ENCODE measurements at places on chromosomes 2 and 18. TPM values are rescaled to one million over a fixed set of nuclear protein-coding genes. Genes with fewer than 3 reads are reported as not detected.

DNA sequence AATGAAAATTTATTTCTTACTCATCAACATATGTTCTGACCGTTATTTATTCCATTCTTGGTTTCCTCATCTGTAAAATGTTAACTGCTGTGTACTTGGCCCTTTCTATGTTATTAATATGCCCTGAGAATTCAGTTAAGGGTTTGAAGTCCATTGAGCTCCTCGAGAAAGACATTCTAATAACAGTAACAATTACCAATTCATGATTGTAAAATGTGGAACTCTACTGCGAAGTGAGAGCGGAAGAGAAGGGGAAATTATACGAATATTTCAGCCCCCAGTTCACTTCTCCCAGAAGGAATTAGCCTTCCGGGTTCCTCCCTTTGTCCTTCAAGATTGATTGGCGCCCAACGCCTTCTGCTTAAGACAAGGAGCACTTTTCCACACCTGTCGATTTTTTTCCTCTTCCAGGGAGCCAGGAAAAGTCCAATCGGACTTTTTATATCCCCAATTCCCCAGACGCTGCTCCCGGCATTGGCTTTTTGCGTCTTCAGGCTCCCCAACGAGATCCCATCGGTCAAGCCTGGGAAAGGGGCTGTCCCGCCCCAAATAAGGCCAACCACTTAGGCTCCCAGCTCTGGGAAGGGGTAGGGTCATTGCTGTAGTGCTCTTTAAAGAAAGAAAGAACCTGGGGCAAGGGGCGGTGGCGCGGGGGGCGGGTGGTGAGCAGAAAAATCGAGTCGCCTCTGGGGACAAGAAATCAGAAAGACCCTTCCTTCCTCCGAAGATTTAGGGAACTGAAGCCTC, 1.6 kb downstream of the DSC2 start:
- H3K27ac ChIP-seq, result peak overlapping the region; percentile 82
- peak overlapping the region; percentile 49 for H3K4me3 ChIP-seq
- peak; percentile 79 for DNase-seq

- H3K27ac ChIP-seq, result no peak overlapping the region
- DNase-seq, result no peak
- H3K4me3 ChIP-seq, result no peak overlapping the region
- no peaks in the 10 kb centered on the region for H3K36me3 ChIP-seq
- H3K4me1 ChIP-seq, result no peaks in the 10 kb centered on the region
- no peaks in the 10 kb centered on the region for H3K27me3 ChIP-seq
These were observed 24.7 kb downstream of the COPS7B start for GRCh38 chr2:231810905-231811304.

DNA sequence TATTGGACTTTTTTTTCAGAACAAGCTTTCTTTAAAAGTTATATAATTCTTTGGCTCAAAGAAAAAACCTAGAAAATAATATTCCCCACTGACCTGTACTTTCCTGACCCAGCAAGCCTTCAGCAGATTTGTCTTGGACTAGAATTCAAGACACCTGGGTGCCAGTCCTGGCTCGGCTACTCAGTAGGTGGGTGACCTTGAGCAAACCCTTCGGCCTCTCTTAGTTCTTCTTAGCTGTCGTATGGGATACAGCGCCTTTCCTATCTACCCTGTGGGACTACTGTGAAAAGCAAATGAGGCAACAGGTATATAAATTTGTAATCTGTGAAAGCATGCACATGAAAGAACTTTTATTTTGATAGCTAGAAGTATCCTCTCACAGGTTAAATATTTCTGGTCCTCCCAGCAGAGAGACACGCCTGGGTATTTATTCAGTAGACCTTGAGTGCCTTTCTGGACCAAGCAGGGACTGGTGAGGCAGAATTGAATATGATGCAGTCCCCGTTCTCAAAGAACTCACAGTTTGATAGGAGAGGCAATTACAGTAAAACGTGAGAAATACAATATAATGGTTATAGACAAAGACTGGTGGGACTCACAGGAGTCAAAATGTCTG, 69.4 kb upstream of the EPAS1 start:
- no peaks in the 10 kb centered on the region for H3K27me3 ChIP-seq
- no peak overlapping the region for H3K27ac ChIP-seq
- H3K36me3 ChIP-seq, result no peaks in the 10 kb centered on the region
- peaks cover 40% of the 10 kb centered on the region for H3K4me1 ChIP-seq
- DNase-seq, result no peak
- H3K4me3 ChIP-seq, result no peak overlapping the region

UCN gene
- 1.5 TPM for polyA plus RNA-seq

GRCh38 chr2:236689981-236690380, 120.4 kb downstream of the ACKR3 start:
- no peaks in the 10 kb centered on the region for H3K4me1 ChIP-seq
- H3K4me3 ChIP-seq, result no peak overlapping the region
- H3K27me3 ChIP-seq, result no peaks in the 10 kb centered on the region
- no peak for DNase-seq
- H3K36me3 ChIP-seq, result no peaks in the 10 kb centered on the region
- no peak overlapping the region for H3K27ac ChIP-seq

DNA sequence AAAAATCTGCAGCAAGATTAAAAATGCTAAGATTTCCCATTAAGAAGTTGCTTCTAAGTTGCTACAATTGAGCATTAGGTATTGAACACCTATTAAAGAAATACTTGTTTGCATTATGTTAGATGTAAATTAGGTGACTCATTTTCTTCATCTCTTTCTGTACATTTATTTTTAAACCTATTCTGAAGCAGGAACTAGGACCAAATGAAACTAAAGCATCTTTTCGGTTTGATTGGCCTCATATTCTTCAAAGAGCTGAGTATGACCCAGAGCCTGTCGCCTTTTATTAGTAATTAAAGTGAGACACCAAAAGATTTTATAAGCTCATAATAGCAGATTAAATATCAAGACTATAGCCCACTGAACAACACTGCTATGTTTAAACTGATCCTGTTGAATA, 83.4 kb upstream of the ZEB2 start:
- no peaks in the 10 kb centered on the region for H3K27me3 ChIP-seq
- H3K4me1 ChIP-seq, result peaks cover 23% of the 10 kb centered on the region
- H3K36me3 ChIP-seq, result no peaks in the 10 kb centered on the region
- H3K27ac ChIP-seq, result no peak overlapping the region
- H3K4me3 ChIP-seq, result no peak overlapping the region

GNAL gene
- 3.5 TPM for polyA plus RNA-seq

DNA sequence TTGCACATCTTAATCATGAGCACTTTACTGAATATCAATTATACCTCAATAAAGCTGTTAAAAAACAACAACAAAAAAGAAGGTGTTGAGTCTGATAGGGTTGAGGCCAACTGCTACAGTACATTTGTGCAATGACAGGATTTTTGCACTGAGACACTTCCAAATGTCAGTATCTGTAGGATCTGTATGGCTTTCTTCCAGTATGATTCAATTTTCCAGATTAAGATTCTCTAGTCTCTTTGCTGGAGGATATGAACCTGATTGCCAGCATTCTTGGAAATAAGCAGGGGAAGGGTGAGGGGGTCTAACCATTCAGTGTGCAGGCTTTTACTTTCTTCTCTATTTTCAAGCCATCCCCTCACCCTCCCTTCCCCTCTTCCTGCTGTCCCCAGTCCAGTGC, 85.1 kb downstream of the SEMA4F start:
- DNase-seq, result no peak
- H3K36me3 ChIP-seq, result no peaks in the 10 kb centered on the region
- H3K4me3 ChIP-seq, result no peak overlapping the region
- no peak overlapping the region for H3K27ac ChIP-seq
- H3K27me3 ChIP-seq, result no peaks in the 10 kb centered on the region

SLC23A3 gene
- 5.5 TPM for polyA plus RNA-seq

SERPINB12 gene
- polyA plus RNA-seq, result not detected

DNA sequence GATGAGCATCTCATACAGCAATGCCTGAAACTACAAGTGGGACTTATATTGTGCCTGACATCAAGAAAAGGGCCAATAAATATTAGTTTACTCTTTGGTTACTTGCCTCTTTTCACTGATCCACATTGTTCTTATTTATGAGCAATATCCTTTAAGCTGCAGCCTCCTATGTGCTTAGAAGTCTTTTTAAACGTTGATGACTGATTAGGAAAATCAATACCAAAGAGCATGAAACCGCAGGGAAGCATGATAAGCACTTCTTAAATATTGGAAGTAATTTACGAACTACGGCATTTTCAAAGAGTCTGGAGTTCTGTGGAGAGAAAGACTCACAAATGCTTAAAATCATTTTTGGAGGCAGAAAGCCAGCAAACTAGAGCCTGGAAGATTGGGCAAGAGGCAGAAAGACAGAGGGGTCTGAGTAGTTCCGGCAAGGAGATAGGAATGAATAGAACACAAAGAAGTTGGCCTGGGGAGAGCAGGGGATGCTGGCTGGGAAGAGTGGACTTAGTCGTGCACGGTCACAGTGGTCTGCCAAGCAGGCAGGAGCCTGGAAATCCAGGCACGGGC, 122.6 kb upstream of the NOSTRIN start:
- peak; percentile 36 for DNase-seq
- H3K4me1 ChIP-seq, result no peaks in the 10 kb centered on the region
- no peak overlapping the region for H3K4me3 ChIP-seq

DNA sequence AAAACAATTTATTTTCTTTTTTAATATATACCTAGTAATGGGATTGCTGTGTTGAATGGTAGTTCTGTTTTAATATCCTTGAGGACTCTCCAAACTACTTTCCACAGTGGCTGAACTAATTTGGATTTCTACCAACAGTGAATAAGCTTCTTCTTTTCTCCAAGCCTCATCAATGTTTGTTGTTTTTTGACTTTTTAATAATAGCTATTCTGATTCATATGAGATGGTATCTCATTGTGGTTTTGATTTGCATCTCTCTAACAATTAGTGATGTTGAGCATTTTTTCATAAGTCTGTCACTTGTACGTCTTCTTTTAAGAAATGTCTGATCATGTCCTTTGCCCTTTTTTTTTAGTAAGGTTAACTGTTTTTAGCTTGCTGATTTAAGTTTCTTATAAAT, 863.3 kb downstream of the CNTNAP5 start:
- H3K27me3 ChIP-seq, result no peaks in the 10 kb centered on the region
- DNase-seq, result no peak
- no peaks in the 10 kb centered on the region for H3K36me3 ChIP-seq
- H3K4me3 ChIP-seq, result no peak overlapping the region
- H3K27ac ChIP-seq, result no peak overlapping the region

- no peaks in the 10 kb centered on the region for H3K27me3 ChIP-seq
- no peak overlapping the region for H3K4me3 ChIP-seq
- H3K36me3 ChIP-seq, result no peaks in the 10 kb centered on the region
- peaks cover 20% of the 10 kb centered on the region for H3K4me1 ChIP-seq
- H3K27ac ChIP-seq, result peak overlapping the region; percentile 70
These were observed 166.2 kb downstream of the TCF4 start for GRCh38 chr18:55421615-55422419.

DNA sequence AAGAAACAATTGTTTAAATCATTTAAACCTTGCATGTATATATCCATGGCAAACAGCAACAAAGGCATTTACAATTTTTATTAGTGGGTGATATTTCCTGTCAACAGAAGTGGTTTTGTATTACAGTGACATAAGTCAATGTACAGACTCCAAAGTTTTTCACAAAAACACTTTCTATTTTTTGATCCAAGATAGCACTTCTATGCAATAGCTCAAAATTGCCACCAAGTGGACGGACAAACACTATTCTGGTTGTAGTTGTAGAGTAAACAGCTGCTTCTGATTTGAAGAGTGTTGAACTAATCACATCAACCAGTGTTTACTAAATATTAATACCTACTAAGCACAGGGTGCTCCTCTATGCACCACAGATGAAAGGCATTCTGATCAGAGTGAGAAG, 421.4 kb downstream of the NCKAP5 start:
- no peak overlapping the region for H3K27ac ChIP-seq
- H3K36me3 ChIP-seq, result no peaks in the 10 kb centered on the region
- no peak for DNase-seq
- H3K4me1 ChIP-seq, result no peaks in the 10 kb centered on the region
- H3K27me3 ChIP-seq, result no peaks in the 10 kb centered on the region

DNA sequence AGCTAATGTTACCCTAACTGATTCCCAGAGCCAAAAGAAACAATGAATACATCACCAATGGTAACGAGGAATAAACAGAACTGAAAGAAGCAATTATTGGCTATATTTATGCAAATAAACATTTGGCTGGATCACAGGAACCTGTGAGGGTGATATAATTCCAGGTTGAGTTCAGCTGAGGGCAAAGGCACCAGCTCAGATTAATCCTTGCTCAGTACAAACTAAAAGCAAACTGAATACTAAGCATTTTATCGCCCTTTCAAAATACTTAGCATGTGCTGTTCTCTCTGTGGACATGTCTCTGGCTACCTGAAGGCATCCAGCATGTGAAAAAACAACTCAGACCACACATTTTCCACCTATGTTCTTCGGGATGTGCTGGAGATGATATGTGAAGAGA, 791.7 kb downstream of the METTL4 start:
- DNase-seq, result no peak
- H3K4me1 ChIP-seq, result no peaks in the 10 kb centered on the region
- H3K27me3 ChIP-seq, result no peaks in the 10 kb centered on the region
- H3K36me3 ChIP-seq, result no peaks in the 10 kb centered on the region
- H3K27ac ChIP-seq, result no peak overlapping the region

DNA sequence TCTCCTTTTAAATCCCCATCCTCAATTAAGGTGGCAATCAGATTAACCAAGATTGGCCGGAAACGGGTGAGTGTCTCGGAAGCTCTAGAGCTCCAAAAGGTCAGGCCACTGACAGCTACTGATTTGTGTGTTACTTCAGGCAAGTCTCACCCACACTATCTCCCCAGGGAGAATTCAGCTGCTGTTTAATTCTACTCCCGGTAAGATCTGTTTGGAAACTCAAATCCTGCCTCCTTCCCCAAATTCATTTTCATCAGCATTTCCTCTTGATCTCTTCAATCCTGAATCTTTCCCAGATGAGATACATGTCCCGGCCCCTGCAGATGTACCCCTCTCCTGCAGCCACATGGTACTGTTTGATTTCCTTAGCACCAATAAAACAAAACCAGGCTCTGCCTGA, 34.9 kb downstream of the EFR3B start:
- H3K27ac ChIP-seq, result no peak overlapping the region
- H3K27me3 ChIP-seq, result no peaks in the 10 kb centered on the region
- no peaks in the 10 kb centered on the region for H3K36me3 ChIP-seq
- H3K4me3 ChIP-seq, result no peak overlapping the region

DNA sequence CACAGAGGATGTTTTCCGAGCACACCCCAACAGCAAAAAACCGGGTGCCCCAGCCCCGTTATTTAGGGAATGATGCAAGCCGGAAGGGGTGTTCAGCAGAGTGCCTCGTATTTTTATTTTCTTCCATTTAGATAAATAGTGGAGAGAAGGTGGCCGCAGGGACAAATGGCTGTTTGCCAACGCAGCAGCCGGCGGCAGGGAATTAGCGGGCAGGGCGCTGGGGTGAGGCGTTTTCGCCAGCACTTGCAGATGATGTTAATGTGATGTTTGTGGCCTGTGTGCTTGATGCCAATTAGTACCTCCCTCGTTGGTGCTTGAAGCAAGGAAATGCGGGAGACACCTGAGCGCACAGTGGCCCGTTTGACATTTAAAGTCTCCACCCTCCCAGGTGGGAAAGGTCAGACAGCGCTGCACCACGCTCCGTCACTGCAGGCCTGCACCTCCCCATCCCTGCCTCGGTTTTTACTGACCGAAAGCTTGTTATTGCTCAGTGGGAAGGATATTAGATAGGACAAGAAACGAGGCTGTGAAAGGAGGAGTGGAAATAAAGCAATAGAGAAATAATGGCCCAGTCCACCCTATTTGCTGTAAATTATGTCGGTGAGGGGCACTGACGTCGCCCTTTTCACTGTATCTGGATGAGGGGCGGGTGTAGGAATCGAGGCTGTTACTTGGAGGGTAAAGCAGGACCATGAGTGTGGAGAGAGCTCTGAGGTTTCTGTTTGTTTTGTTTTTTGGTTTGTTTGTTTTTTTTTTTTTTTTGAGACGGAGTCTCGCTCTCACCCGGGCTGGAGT, 39.1 kb downstream of the NFATC1 start:
- no peaks in the 10 kb centered on the region for H3K27me3 ChIP-seq
- no peak overlapping the region for H3K27ac ChIP-seq
- peaks cover 33% of the 10 kb centered on the region for H3K36me3 ChIP-seq
- H3K4me3 ChIP-seq, result no peak overlapping the region
- H3K4me1 ChIP-seq, result no peaks in the 10 kb centered on the region
